ENCODE measurements at places on chromosomes 1 and 21.

- peak; percentile 19 for DNase-seq
Observed at GRCh38 chr1:247387096-247387495, 28.9 kb upstream of the NLRP3 start.

DNA sequence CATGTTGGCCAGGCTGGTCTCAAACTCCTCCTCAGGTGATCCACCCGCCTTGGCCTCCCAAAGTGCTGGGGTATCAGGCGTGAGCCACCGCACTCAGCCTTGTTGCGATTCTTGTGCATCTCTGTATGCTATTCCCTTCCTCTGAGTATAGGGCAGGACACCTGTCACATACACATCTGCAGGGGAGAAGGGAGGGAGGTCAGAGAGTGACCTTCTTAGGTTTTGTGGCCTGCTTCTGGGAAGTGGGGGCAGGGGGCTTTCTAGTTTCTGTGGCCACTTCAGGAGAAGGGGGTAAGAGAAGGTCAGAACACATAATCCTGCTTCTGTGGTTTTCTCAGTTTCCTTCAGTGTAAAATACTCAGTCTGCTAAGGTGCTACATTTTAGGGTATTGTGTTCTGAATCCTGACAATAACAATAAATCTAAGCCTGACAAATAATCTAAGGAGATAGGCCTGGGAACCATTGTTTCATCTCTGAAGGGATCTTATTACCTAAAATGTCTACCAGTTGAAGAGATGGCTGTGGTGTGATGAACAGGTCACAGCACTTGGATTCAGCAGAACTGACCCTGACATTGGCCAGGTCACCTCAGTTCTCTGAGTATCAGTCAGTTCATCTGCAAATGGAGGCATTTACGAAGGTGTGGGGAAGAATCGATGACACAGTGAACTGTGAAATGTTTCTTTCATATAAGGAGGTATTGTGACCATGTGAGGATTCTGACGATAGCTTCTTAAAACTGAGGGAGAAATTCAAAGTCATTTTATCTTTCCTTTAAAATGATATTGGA lies 212.6 kb upstream of the L1TD1 start:
- no peak for DNase-seq

DNA sequence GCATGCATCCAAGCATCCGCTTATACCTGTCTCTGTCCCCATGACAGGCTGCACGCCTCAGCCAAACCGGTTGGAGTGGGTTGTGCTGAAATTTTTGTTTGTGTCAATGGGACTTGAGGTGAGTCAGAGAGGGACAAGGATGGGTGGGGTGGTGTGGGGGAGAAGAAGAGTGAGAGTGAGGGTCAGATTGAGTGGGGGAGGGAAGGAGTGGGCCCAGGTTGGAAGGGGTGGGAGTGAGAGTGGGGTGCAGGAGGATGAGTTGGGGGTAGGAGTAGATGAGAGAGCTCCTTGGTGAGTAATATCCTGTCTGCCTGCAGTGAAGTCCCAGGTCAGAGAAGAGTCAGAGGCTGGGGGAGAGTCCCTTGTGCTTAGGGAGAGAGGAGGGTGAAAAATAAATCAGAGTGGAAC lies 3.3 kb upstream of the NECTIN4 start:
- no peak for DNase-seq

DNA sequence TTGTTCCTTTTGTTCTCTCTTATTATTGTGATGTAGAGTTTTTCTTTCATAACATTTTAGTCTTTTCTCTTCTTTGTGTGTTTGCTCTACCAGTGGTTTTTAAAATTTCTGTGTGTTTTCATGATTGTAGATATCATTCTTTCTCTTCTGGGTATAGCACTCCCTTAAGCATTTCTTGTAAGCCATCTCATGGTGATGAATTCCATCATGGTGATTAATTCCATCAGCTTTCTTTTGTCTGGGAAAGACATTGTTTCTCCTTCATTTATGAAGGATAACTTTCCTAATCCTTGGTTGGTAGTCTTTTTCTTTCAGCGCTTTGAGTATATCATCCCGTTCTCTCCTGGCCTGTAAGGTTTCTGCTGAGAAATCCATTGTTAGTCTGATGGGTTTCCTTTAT lies 22.7 kb downstream of the CD55 start:
- no peak for DNase-seq

DNA sequence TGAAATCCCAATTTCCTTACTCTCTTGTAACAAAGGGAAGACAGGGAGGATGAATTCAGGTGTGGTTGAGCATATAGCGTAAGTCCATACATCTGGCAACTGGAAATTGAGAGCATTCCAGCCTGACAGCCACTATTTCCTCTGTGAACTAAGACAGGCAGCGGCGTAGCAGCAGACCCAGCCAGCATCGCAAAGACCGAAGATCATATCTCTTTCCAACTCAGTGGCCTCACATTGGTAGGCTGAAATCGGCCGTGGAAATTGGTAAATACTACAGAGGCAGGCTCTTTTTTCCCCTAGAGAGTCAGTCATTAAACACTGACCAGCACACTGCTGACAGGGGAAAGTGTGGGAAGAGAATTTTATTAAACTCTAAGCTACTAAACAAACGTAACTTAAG lies 43.4 kb downstream of the TARBP1 start:
- no peak for DNase-seq

DNA sequence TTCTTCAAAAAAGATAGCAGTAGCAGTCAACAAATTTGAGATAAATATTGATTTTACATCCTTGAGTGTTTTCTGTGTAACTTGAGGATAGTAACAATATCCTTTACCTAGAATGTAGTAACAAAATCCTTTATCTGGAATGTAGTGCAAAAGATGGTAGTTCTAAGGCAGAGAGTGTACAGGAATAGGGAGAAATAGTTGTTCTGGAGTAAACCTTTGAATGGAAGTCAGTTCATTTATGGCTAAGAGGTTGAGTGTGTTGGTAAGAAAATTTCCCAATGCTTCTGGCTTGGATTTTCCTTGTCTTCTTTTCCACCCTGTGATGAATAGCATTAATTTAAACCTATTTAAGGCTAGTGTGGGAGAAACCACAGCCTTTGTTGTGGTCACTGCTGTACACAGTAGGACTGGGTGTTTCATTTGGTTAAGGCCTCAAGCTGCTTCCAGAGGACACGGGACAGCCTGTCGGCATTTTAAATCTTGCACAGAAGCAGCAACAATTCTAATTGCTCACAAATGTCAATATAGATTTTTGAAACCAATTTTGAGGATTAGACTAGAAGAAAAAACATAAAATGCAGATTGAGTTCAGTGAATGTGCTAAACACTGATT lies 11.3 kb downstream of the NFIA start:
- DNase-seq: no peak

DNA sequence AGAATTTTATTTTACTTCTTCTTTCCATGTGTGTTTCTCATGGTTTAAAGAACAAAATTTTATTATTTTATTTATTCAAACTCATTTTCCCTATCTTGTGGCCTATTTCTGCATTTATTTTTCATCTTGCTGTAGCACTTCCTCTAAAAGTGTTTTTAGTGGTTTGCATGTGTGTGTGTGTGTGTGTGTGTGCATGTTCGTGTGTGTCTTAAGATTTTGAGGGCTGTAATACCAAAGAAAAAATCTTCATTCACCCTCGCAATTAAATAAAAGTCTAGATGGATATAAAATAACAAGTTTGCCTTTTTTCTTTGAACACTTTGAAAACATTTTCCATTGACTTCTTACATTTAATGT lies 24.6 kb upstream of the FCRL3 start:
- no peak for DNase-seq

GRCh38 chr1:183551924-183552323 lies 38.3 kb downstream of the NCF2 start:
- no peak for DNase-seq
